ENCODE measurements at places on chromosomes 11 and 22.

GRCh38 chr11:47020793-47021526 lies 84.4 kb downstream of the CSTPP1 start:
- no peak for DNase-seq

- DNase-seq = no peak
These were observed 500 bp upstream of the ADSL start for GRCh38 chr22:40345815-40346184.

DNA sequence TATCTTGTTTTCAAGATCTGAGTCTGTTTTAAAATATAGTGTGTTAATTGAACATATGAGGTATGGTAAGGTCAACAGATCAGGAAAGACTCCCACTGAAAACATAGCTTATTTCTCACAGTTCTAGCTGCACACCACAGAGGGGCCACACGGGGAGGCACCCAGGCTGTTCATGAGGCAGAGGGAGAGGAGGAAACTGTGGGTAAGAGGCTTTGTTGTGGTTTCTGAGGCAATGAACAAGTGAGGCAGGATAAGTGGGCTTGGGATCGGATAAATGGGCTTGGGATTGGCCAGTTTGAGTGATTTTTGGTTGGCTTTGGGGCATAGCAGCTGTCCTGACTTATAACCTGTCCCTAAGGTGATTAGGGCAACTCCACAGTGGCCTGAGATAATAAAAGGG lies 242.1 kb downstream of the LUZP2 start:
- no peak for DNase-seq

- DNase-seq = no peak
These were observed 95.0 kb upstream of the NNMT start for GRCh38 chr11:114201219-114201618.

GRCh38 chr22:23893121-23893944 lies 850 bp upstream of the MIF start:
- DNase-seq = no peak

DNA sequence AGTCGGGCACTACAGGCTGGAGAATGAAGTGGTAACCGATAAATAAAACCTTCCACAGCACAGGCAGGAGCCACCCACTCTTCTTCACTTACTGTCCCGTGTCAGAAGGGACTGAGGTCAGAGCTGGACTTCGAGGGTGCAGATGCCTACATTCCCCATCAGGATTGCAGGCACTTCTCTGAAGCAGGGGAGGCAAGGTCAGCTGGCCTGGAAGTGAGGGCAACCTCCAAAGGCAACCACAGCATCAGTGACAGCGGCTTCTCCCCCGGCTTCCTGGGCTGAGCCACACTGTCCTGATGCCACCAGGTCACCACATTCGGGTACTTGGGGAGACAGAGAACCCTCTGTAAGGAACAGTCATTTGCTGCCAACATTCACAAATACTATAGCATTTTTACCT lies 22.7 kb downstream of the TCIRG1 start:
- no peak for DNase-seq

- DNase-seq = no peak
These were observed 3.0 kb downstream of the TRIM29 start for GRCh38 chr11:120134931-120135228.

GRCh38 chr11:2452321-2453012 lies 7.7 kb downstream of the KCNQ1 start:
- no peak for DNase-seq

DNA sequence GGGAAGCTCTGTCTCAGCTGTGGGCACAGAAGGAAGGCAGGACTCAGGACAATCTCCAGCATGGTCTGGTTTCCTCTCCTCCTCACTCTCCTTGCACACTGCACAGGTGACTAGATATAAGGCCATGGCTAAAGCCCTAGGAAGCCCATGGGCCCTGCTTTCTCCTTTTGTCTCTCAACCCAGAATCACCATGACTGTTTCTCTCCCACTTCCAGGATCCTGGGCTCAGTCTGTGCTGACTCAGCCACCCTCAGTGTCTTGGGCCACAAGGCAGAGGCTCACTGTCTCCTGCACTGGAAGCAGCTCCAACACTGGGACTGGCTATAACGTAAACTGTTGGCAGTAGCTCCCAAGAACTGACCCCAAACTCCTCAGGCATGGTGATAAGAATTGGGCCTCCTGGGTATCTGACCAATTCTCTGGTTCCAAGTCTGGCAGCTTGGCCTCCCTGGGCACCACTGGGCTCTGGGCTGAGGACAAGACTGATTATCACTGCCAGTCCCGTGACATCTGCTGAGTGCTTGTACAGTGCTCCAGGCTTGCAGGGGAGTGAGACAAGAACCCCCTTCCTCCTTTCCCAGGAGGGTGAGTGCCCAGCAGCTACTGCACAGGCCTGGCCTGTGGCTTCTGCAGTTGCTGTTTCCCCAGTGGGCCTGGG lies 104.0 kb upstream of the TOP3B start:
- DNase-seq = no peak

DNA sequence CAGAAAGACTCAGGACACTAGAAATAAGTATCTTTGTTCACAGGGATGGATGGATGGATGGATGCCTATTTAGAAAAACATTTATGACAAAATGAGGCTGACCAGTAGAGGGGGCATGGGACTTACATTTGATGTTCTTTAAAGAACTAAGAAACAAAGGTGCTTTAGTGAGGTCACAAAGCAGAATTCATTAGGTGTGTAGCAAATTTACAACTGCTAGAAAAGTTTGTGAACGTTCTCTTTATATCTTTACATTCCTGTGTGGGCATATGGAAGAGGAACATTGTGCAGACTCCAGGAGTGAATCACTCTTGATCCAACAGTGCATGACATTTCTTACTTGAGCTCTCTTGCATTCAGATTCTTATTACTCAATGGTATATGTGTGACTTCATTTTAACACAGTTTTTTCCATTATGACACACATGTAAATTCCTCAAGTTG lies 15.8 kb upstream of the SIK2 start:
- peak; percentile 77 for DNase-seq

- no peak for DNase-seq
These were observed 130.2 kb downstream of the CEP164 start for GRCh38 chr11:117457835-117458234.

DNA sequence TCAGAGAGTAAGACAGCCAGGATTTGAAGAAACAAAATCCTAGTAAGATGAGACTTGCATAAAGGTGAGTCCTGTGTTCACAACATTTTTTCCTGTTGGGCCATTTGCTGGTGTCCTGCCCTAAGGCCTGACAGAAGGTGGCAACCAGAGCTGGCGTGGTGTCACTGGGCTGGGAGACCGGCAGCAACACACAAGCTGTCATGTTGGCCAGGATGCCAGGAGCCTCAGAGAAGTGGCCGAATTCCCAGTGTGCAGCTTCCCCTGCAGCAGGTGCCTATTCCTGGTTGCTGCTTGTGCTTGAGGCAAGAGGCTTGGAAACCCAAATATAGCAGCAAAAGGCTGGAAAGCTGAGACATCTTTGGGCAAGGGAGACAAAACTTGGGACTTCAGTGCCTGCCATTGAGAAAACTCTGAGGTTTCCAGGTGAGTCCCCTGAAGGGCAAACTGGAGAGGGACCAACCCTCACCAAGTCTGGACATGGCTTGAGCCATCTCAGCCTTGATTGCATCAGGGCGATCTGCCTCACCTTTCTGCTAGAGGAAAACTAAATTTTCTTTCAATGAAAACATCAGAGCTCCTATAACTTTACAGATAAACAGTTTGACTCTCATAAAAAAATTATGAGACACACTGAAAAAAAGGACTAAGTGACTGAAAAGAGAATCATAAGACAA lies 25.9 kb downstream of the ALG12 start:
- DNase-seq = no peak

DNA sequence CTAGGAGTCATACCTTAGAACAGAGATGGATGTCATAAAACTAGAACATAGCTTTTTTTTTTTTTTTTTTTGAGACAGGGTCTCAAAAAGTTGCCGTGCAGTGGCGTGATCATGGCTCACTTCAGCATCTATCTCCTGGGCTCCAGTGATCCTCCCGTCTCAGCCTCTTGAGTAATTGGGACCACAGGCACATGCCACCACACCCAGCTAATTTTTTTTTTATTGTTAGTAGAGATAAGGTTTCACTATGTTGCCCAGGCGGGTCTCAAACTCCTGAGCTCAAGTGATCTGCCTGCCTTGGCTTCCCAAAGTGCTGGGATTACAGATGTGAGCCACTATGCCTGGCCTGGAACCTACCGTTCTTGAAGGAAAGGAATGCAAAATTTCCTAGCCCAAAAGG lies 8.8 kb upstream of the CEP295 start:
- no peak for DNase-seq

DNA sequence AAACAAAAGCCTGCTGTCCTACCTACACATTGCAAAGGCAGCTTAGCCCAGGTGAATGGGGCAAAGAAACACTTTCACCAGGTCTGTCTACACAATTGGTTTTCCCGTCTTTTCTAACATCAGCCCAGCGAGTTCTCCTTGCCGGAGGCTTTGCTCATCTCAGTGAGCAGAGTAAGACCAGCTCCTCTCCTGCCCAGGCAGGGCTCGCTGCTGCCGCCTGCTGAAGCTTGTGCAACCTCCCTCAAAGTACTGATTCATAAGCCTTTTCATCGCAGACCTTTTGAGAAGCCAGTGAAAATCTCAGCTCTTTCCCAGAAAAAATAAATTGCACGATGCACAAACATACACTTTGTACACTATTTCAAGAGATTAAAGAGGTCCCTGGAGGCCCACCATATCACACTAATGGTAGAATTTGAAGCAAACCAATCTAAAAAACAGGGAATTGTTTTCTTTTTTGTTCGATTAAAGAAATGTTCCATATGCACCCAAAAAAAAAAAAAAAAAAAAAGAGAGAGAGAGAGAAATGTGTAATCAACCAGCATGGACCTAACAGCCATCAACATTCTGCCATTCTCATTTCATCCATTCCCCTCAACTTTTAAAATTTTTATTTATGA lies 328.1 kb upstream of the MPPED2 start:
- DNase-seq = no peak

DNA sequence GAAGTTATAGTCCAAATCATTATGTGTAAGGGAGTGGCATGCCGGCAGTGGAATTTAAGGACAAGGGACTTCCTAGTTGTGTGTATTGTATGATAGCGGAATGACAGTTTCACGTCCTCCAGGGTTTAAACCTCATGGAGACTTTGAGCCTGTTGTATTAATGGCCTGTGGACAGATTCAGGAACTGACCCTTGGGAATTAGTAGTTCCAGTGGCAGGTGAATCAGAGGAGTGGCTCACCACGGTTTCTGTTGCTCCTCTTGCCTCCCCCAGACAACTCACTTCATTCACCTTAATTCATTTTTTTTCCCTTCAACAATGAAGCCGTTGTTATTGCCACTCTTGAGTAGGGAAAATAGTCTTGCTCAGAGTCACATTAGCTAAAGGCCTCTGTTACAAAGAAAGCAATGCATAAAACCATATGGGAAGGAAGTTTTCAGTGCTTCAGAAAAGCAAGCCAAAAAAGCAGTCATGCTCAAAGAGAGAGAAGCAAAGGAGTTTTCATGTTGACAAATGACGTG lies 22.6 kb downstream of the AMOTL1 start:
- DNase-seq = no peak

- DNase-seq = peak; percentile 30
These were observed 221.9 kb upstream of the TBCEL start for GRCh38 chr11:120801801-120802689.

- DNase-seq = no peak
These were observed 26.3 kb upstream of the HIKESHI start for GRCh38 chr11:86275493-86276370.

DNA sequence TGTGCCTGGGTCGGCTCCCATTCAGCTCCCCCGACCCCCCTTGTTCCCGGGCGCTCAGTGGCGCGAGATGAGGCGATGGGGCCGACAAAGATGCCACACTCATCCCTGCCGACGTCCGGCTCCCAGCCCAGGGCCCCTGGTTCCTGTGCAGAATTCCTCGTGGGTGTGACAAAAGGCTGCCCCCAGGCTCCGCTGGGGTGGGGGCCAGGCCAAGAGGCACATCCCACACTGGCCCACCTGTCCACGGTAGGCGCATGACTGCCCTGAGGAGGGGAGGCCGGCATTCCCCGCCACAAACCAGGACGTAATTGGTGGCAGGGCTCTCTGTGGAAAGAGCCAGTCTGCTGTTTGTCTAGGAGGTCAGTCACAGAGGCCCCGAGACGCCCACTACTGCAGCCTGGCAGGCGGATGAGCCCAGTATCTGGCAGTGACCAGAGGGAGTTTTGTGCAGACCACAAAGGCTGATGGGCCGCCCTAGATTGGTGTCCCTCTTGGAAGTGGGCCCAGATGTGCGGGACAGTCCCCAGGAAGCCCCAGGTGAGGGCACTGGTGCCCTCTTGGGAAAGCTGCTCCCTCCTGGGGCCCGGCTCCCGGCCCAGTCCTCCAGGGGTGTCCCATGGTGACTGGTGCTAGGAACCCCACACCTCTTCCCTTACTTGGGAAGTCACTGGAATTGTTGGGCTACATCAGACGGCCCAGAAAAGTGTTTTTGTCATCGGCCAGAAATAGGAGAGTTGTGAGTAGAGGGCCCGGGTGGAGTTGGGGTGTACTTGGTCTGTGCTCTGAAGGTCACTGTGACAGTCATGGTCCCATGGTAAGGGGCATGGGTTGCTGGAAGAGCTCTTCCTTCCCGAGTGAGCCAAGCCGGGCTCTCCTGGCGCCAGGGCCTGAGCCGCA lies 5.8 kb downstream of the CCND1 start:
- DNase-seq = no peak

DNA sequence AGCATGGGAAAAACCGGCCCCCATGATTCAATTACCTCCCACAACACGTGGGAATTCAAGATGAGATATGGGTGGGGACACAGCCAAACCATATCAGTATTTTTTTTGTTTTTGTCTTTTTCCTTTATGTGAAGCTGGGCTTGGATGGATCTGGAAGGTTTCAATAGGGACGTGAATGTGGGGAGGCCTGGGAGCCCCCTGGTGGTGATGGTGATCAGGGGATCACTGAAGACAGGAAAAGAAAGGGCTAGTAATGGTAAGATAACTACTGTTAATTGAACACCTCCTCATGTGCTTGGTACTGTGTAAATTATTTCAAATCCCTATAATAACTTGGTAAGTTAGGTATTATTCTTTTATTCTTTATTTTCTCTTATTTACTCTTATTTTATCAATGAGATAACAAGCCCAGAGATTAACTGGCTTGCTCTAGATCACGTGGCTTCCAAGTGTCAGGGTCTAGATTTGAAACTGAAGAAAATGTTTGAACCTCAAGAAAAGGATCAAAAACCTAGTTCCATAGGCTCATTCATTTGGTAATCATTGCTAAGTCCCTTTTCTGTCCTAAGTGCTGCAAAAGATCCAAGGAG lies 364.2 kb downstream of the TENM4 start:
- DNase-seq = no peak

DNA sequence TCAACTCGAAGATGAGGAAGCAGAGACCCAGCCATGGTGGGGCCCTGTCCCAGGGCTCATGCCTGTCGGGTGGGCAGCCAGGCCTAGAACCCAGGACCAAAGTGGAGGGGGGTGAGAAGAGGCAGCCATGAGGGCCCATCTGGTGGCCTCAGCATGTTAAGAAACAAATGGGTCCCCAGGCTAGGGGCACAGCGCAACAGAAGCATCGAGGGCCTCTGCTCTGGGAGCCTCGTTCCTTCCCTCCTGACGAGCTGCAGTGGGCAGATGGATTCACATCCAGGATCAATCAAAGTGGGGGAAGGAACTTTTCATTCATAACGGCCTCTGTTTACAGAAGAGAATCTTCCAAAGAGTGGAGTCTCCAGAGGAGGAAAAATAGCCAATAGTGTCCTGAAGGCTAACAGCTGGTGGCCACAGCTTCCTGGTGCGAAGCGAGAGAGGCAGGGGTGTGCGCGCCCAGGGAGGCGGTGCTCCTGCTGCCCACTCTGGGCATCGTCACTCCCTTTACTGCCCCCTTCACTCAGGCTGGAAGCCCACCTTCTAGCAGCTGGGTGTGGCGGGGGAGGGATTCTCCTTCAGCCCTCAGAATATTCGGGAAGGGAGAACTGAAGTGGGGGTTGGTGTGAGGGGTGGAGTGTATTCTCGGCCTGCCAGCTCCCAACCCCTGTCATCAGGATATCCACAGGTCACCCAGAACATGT lies 4.3 kb downstream of the CBX7 start:
- DNase-seq = no peak
